ENCODE measurements at places on chromosomes 3 and 15.

- DNase-seq = no peak
Observed at GRCh38 chr3:71244153-71244825, 339.2 kb downstream of the FOXP1 start.

DNA sequence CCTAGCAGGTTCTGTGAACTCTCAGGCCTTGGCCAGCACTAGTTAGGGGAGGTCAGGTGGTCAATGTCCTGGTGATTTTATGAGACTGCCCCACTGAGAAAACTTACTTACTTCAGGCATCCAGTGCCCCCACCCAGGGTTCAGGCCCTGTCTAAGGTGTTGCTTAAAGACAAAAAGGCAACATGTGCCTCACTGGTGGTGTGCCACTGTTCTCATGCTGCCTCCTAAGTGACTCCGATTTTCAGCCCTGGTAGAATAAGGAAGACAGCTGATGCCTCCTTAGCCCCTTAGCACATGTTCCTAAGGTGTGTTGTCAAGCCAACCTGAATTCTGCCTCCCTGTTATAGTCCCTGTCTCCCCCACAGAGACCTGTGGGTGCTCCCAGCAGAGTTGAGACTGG, 5.3 kb downstream of the RBM15B start:
- no peak for DNase-seq

- no peak for DNase-seq
Observed at GRCh38 chr15:83581381-83581780, 72.5 kb upstream of the ADAMTSL3 start.

DNA sequence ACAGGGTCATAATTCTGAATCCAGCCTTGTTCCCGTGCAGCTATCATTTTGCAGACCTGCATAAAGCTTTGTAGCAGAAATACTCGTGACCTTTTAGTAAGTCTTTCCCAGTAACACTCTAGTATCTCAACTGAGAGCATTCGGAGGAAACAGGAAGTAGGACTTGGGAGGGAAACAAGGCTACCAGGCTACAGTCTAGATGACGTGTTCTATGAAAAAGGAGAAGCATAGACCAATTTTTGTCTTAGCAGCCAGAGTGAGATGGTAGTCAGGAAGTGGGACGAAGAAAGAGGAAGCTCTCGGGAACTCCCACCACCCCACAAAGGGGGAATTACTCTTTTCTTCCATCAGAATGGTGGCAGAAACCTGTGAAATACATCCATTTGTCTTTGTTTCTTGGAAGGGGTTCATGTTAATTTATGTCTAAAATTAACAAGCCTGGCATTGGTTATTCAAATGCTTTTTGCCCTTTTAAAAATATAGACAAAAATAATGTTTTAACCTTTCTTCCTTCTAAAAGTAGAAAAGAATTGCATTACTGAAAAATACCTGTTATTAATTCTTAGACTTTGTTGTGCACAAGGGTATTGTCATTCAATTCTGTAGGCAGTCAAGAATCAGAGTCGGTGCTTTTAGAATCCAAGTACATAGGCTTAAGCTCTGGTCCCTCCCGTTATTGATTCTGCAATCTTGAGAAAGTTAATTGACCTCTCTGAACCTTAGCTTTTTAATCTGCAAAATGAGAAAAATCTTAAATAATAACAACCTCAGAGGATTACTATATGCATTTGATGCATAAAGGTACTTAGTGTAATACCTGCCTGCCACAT, 1.6 kb upstream of the SUCNR1 start:
- no peak for DNase-seq

DNA sequence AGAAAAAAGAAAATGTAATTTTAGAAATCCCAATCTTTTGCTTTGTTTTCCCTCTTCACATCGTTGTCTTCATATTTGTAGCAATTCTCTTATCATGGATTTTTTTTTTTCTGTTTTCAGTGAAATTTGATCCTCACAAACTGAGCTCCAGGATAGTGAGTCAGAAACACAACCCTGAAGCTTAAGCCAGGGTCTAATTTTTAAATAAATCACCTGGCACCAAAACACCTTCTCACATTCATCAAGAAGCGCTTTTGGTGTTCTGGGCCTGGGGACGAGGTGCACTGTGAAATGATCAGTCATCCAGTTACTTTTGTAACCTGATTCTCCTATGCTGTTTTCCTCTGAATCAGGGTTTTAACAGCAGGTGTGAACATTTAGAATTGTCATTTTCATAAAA, 87.7 kb downstream of the REC114 start:
- DNase-seq = no peak

GRCh38 chr3:127706785-127707351, 34.1 kb downstream of the ABTB1 start:
- no peak for DNase-seq

- no peak for DNase-seq
Observed at GRCh38 chr3:24263069-24263668, 231.5 kb downstream of the THRB start.

- no peak for DNase-seq
Observed at GRCh38 chr15:34994925-34995324, 6.8 kb upstream of the ZNF770 start.

- peak; percentile 57 for DNase-seq
Observed at GRCh38 chr3:66302288-66302687, 81.5 kb downstream of the SLC25A26 start.

DNA sequence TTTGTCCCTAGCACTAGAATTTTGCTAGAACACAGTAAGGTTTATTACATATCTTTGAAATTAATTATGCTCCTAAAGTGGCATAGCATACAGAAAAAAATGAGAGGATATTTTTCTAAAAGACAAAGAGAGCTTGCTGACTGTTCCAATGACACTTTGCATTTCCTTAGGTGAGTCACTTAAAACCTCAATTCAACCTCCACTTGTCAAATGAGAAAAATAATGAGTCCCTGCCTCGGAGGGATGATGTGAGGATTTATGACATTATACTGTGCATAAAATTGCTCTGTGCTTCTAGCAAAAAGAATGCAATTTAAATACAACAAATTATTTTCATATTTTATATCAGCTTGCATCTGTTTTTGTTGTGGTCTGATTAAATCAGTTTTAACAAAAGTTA, 1417.0 kb upstream of the ALCAM start:
- DNase-seq = no peak

DNA sequence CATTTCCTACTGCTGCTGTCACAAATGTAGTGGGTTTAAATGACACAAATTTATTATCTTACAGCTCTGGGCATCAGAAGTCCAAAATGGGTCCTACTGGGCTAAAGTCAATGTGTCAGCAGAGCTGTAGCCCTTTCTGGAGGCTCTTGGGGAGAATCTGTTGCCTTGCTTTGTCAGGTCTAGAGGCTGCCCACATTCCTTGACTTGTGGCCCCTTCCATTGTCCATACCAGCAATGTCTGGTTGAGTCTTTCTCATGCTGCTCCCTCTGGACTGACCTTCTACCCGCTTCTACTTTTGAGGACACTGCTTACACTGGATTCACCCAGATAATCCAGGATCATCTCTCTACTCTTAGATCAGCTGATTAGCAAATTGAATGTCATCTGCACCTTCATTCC, 3.0 kb downstream of the IL12A start:
- DNase-seq = no peak

GRCh38 chr3:17032407-17033034, 147.8 kb downstream of the PLCL2 start:
- DNase-seq = no peak

GRCh38 chr15:49135342-49135857, 20.0 kb downstream of the COPS2 start:
- no peak for DNase-seq

GRCh38 chr15:25366058-25366457, 72.8 kb downstream of the UBE3A start:
- no peak for DNase-seq

DNA sequence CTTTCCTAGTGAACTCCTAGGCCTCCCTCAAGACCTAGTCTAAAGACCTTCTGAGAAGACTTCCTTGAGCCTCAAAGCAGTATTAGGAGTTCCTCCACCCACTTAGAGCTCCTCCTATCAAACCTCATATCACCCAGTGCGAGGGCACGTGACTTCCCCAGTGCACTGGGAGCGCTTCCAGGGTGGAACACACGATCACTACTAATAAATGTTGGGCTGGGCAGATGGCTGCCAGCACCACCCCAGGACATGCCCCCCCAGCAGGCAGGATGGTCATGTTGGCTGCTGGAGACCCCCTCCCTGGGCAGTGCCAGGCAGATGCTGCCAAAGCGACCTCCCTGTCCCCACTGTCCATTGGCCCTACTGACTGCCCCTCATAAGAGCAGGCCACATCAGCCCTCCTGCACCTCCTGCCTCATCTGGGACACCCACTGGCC, 8.5 kb upstream of the PLXND1 start:
- no peak for DNase-seq

DNA sequence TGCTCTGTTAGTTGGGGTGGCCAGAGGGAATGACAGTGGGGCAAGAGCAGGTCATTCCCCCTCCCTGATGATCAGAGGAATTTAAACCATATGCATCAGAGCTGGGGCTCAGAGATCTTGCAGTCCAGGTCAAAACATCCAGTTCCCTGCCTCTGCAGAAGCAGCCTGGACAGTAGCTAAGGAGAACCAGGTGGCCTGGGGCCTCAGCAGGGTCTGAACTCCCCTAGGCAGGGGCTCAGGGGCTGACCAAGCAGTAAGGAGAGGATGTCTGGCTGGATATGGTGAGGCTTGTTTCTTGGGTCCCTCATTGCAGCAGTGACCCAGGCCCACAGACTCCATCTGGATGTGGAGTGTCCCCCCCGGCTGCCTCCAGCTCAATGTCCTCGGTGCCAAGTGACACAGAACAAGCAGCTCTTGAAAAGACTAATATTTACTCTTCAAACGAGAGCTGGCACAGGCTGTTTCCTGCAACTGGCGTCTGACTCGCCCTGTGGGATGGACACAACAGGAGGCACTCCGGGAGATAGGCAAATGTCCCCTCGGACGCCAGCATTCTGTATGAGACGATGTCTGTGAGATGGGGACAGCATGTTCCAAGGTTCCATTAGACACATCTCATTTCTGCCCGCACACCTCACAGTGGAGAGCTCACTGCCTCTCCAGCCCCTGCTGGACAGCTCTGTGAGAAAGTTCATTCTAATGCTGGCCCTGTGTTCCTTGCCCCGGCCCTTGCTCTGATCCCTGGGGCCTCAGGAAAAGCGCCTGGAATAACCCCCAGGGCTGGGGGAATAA, 37.1 kb downstream of the SEC22C start:
- DNase-seq = no peak

GRCh38 chr15:82051664-82052063, 5.8 kb upstream of the MEX3B start:
- no peak for DNase-seq

DNA sequence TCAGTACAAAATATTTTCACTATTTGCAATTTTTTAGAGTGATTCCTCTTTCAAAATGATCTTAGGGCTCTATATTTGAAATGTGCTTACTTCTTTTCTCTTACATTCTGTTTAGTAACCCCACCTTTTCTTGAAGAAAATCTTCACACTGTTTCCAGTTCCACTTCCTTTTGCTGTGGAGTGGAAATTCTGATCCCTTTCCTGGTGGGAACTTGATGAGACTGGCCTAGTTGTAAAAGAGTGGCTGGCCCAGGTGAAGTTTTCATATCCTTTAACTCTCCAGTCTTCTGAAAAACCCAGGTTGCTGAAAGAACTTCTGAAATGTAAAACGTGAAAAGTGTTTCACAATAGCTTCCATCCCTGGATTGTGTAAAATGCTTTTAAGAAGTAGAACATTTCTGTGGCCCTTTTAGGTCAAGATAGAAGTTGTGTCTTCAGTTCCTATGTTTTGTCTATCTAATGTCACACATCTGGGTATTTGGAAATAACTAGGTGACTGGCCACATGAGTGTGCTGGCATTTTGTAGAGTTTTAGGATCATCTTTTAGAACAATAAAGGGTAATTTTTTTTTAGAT, 84.8 kb upstream of the LRIG1 start:
- no peak for DNase-seq

- no peak for DNase-seq
Observed at GRCh38 chr3:117674321-117674720, 964.7 kb downstream of the TUSC7 start.

DNA sequence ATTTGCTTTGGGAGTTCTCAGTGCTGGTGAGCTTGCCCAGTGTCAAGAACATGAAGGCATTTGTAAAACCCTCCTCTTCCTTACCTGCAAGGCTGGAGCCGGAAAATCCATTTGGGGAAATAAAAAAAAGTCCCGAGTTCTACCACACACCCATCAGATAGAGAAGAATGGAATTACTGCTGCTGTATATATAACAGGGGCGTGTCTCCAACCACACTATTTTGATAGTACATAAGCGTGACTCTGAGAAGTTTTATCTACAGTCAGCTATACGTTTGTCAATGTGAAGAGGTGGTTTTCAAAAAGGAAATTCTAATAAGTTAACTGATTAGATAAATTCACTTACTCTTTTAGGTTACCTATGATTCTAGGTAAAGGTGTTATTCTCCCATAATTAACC, 1.3 kb upstream of the CPA3 start:
- no peak for DNase-seq

DNA sequence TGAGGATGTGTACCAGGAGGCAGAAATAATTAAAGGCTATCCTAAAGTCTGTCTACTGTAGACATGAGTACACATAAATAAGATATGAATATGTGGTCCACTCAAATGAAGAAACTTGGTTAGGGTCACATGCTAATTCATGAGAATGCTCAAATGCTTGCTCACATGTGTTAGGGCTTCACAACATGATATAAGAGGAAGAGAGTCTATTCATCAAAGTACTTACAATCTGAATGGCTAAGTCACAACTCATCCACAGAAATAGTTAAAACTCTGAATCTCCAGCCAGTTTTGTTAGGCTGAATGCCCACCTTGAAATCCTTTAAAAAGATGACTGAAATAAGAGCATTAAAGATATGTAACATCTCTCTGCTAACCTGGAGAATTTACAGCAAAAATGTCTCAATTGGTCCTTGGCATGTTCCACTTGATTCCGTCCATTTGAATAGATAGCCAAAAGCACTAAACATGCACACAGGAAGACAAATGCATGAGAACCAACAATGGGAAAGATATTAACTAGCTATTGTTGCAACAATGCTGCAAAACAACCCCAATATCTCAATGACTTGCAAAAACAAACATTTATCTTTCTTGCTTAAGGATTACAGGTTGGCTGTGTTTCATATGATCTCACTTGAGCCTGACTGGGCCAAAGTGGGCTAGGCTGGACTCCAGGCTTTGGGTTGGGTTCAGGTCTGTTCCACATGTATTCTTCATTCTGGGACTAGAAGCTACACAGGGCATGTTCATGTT, 10.6 kb upstream of the TBC1D5 start:
- no peak for DNase-seq

DNA sequence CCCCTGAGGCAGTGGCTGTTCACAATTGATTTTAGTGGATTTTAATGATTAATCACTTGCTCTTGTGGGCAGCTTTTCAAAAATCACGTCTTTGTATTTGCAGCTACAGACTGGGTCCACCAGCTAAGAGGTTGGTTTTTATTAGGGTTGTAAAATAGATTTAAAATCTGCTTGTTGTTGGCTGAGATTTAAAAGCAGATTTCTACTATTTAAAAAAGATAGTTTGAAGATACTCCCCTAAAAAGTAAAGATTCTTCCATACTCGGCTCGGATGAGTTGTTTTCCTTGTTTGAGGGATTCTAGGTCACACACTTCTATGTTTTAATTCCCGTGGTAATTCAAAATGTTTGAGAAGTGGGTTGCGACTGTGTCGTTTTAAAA, 1.7 kb downstream of the KLHL24 start:
- DNase-seq = no peak
